ENCODE measurements at places on chromosomes 11 and 22. TPM values are rescaled to one million over a fixed set of nuclear protein-coding genes. Genes with fewer than 3 reads are reported as not detected.

- no peak for DNase-seq
Measured at GRCh38 chr22:19361501-19362103, 69.9 kb downstream of the HIRA start.

DNA sequence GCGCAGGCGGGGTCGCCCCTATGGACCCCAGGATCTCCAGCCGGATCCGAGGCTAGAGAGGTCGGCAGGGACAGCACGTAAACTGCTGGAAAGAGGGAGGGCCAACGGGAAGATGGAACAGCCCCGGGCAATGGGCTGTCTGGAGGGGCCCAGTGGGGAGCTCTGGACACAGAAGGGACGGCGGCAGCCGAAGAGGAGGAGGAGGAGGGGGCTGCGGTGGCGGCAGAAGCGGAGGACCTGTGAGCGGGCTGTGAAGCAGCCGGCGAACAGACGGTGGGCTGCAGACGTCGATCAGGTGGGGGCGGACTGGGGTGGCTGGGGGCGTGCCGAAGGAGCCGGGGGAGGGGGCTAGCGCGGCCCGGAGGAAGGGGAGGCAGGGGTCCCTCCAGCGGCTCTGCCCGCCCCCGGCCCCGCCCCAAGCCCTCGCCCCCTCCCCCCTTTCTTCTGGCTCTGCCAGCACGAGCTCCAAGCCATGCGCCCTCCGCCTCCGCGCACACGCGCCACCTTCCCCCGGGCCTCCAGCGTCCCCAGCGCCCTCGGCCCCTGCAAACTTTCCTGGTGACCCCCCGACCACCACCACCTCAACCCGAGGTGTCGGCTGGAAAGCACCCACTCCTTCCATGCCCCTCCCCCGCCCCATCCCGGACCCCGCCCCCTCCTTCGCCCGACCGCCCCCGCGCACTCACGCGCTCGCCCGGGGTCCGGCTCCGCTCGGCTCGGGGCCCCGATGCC lies 432 bp downstream of the TNKS1BP1 start:
- peak; percentile 68 for DNase-seq

DNA sequence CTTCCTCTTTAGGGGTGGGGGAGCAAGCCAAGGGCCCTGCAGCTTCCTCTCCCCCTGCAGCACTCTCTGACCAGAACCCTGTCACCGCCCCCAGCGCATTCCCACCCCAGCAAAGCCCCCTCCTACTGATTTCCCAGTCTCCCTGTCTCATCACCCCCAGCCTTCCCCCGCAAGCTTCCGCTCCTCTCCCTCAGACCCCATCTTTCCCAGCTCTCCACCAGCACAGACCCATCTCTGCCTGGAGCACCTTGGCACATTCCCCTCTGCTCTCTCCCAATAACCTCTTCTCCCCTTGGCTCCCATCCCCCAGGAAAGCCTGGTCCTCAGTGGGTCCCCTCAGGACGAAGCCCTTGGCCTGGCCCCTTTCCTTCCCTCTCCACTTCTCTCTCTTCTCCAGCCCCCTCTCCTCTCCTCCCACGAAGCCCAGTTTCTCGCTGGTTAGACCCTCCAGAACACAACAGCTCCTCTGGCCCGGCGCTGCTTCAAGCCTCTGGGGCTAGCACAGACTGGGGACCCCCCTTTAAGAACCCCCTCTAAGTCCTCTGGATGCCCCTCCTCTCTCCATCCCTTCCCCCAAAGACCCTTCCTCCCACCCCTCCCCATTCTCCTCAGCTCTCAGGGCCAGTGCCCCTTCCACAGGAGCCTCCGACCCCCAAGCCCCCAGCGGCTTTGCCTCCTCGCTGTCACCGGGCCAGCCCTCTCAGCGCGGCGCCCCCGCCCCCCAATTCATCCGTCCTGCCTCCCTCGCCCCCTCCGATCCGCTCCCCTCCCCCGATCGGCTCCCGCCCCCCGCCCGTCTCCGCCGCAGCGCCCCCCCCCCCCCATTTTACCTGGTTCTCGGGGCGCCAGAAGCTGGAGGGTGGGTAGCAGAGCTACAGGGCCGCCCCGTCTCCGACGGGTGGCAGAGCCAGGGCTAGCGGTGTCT lies 594 bp downstream of the NRXN2 start:
- DNase-seq, result no peak

DNA sequence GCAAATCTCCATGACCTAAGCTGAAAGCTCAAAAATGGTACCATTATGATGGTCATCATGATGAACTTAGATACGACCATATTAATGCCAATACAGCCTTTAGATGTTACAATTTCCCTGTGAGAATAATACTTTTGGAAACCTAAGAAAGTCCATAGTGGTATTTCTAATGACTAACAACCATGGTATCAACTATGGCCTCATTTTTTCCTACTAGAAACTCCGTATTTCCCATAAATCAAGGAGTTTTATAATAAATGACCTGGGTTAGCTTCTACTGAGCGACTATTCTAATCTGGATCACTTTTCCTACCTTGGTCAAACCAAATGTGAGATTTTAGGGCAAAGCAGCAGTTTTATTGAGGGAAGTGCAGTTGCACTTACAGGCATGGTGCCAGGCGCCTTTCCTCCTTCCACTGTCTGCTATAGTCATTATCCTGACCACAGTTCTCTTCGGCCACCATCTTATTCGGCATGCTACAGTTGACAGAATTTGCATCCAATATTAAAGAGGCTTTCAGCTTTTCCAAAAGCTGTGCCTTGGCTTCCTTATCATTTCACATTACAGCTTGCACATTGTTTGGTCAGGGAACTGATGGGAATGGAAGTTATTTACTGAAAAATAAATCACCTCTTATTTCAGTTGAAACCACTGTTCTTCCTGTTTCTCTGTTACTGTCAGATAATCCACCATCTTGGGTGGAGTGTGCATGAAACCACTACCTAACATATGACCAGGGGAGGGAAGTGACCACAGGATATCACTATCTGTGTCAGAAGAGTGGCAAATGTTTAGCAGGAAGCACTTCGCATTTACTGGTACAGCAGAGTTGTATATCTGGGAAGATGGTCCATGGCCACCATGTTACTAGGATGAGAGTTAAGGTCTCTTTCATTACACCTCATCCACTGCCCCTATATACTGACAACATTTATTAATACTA lies 74.5 kb upstream of the PICALM start:
- no peak for DNase-seq

DNA sequence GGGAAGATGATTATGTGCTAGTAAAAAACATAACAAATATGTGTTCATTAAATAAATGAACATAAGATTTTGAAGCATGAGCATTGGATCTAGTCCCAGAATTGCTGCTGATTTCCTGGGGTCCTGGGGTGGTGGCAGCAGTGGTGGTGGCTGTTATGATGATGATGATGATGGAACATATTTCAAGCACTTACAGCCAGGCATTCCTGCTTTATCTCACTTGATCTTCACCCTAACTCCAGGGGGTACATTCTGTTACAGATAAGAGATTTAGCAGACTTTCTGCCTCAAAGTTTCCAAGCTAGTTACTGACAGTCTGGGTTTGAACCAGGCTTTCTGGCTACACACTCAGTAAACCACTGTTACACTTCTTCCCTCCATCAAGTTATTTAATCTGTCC lies 5.2 kb downstream of the TRAPPC4 start:
- DNase-seq, result peak; percentile 49

DNA sequence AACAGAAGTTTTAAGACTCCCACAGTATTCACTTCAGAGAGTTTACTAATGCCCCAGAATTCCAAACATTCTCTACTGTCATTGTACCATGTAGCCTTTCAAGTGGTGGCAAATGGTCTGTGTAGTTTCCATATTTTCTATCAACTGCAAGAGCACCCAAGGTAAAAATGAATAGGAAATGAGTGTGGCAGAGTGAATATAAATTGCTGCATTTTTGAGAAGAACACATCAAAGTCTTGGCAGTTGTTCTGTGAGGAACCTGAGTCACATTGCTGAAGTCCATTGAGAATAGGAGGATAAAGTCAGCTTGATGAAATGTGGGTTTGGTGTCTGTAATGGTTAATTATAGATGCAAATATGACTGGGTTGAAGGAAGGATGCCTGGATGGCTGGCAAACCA lies 193.6 kb downstream of the AASDHPPT start:
- DNase-seq, result no peak

GRCh38 chr11:95595973-95596489 lies 193.6 kb downstream of the FAM76B start:
- peak; percentile 69 for DNase-seq

DNA sequence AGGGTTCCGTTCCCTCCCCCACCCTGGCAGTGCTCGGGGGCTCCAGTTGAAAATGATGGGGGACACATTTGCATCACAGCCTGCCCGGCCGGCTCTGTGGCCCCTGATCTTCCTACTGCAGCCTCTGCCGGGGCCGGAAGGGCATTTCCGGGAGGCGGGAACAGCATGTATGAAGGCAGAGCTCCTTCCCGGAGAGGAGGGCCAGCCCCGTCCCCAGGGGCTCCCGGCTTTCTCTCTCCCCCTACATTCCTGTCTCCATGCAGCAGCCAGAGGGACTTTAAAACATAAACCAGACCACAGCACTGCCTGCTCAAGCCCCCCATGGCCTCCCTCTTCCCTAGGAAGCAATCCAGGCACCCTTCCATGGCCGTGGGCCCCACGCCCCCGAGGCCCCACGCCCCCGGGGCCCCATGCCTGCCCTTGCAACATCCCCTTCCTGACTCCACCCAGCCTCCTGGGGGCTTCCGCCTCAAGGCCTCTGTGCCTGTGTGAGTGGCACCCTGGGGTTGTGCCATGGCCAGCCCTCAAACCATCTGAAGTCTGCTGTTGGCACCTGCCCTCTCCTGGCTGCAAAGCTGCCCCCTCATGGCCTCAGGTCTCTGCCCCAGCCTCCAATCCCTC lies 73.1 kb downstream of the CDKN1C start:
- DNase-seq, result no peak

DNA sequence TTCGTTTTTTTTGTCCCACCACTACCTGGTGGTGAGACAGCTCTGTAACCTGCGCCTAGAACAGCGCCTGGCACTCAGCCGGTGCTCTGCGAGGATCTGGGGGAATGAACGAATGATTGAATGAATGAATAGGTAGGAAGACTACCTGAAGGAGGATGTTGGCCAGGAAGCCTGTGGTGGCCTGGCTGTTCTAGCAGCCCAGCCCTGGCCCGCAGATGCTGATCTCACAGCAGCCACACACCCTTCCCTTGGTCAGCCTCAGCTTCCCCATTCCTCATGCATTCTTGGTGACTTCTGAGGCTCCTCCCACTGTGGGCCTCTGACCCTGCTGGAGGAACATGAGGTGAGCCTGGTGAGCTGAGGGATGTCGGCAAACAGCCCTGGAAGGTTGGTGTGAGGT lies 3.7 kb downstream of the TRPM5 start:
- DNase-seq, result no peak

DNA sequence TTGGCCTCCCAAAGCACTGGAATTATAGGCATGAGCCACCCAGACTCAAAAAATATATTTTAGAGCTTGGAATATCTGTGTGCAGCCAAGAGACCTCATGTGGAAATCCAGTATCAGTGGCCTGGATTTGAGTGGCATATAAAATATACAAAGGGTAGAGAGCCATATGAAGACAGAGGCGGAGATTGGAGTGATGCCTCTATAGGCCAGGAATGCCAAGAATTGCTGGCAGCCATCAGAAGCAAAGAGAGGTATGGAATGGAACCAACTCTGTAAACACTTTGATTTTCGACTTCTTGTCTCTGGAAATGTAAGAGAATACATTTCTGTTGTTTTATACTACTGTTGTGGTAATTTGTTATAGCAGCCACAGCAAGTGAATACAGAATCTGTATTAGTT lies 123.0 kb downstream of the PLEKHA7 start:
- DNase-seq, result no peak

The ARL2 gene
- 99.9 TPM for total RNA-seq

The TREH gene
- not detected for total RNA-seq

The CHRM1 gene
- not detected for total RNA-seq

The OOSP4A gene
- total RNA-seq, result not detected

The KCNK7 gene
- under 0.01 TPM for total RNA-seq

All from fibroblast of lung (primary cell).